Memory B cell (primary cell): ENCODE measurements at places on chromosomes 5 and 9.

DNA sequence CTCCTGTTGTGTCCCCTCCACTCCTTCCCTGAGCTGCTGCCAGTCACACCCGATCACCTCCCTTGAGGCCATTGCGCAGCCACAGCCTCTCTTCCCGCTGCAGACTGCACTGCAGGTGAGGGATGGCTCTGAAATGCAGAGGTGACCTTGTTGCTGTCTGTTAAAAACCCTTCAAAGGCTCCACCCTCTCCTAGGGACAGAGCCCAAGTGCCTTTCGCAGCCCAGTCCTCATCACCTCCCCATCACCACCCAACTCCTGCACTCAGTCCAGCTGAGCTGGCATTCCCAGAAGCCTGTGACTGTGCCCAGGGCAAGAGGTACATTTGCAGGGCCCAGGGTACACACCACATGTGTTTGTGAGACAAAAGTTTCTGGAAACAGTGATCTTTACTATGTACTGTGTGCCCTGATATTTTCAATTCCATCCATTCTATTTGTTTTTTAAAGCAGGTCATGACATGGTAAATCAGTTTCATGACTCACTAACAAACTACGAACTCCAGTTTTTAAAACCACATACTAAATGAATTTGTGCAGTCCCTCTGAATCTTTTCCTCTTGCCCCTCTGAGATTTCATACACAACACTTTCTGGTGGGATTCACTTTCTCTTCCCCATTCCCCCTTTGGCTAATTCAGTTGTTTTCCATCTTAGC lies 73.0 kb upstream of the SPOCK1 start:
- no peak for DNase-seq

GRCh38 chr5:146363161-146363874 lies 24.7 kb downstream of the POU4F3 start:
- DNase-seq: no peak

- no peak for DNase-seq
These were observed 1217.3 kb downstream of the PTPRD start for GRCh38 chr9:9395539-9395938.

DNA sequence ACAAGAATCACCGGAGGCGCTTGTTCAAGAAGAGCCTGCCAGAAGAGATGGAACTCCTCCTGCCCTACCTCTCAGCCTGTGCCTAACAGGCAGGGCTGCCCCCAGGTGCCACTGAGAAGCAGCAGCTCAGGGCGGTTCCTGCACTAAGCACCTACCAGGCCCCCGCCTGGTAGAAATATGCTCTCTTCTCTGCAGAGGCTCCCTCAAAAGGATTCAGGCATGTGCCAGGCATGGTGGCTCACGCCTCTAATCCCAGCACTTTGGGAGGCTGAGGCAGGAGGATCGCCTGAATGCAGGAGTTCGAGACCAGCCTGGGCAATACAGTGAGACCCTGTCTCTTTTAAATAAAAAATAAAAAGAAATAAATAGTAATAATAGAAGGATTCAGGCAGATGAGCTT lies 6.0 kb downstream of the VDAC1 start:
- DNase-seq: no peak

- no peak for DNase-seq
These were observed 149.6 kb downstream of the TTLL11 start for GRCh38 chr9:121943463-121943862.

DNA sequence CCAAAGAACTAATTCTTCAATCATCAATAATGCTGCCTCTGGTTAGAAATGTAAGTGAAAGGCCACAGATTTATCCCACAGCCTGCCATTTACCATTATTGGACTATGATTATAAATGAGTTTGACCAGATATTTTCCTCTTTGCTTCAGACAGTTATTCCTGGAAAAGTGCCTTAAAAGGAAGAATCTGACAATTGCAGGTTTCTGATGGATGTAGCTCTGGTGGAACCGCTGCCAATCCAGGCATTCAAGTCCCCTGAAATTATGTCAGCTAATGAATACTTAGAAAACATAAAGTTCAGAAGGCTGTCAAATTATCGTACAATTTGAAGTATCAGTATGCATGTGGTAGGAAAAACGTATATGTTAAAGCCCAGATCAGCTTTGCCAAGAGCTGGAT lies 78.2 kb upstream of the NR4A3 start:
- DNase-seq: no peak

GRCh38 chr9:121609822-121610637 lies 41.4 kb upstream of the DAB2IP start:
- DNase-seq: no peak

GRCh38 chr9:118236625-118237024 lies 532.4 kb downstream of the TLR4 start:
- DNase-seq: no peak

- no peak for DNase-seq
These were observed 106.4 kb downstream of the AUH start for GRCh38 chr9:91255327-91255726.

DNA sequence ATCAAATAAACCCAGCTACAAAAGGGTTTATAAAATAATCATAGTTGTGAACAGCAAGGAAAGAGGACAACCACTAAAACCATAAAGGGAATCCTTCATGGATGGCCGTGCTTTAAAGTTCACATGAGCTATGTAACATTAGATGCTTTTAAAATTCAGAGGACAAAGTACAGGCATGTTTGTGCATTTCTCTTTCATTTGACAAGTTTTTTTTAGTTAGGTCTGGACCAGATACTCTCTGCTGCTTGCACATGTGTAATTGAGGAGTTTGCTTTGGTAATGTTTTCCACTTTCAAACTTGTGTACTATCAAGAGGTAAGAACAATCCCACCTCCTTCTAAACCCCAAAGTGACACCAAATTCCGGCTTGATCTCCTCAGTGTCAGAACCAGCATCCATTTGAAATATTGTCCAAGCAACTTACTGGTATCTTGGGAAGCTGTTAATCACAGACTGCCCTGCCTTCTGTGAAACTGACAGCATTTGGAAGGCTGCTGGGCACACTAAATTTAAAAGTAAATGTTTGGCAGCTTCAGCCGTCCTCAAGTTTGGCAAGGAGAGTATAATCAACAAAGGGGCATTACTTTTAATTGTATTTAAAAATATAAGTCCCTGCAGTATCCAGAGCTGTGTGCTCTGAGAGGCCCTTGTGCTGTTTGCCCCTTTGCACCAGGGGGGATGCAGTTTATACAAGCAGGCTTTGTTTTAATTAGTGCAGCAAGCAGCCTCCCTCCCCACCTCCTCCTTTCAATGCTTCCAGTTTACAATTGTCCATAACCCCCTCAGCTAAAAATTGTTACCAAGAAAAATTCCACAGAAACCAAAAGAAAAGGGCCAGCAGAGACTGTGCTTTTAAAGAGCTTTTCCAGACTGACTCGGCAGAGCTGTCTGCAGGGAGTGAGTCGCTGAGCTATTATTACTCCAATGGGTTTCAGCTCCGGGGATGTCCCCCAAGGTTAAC lies 328.3 kb upstream of the MPDZ start:
- no peak for DNase-seq

DNA sequence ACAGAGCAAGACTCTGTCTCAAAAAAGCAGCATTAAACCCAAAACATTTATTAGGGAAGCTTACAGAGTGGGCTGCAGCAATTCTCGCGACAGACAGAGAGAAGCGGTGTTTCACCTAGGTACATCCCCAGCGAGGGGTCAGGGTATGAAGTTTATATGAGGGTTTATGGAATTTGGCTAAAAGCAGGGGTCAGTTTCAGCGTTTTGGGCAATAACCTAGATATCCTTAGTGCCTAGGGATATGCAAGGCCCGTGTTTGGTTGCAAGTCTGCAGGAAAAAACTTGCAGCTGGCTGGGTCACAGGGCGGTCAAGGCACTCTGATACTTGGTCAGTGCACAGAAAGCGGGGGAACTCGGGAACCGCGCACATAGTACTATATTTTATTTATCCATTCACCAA lies 649 bp upstream of the GLE1 start:
- no peak for DNase-seq

DNA sequence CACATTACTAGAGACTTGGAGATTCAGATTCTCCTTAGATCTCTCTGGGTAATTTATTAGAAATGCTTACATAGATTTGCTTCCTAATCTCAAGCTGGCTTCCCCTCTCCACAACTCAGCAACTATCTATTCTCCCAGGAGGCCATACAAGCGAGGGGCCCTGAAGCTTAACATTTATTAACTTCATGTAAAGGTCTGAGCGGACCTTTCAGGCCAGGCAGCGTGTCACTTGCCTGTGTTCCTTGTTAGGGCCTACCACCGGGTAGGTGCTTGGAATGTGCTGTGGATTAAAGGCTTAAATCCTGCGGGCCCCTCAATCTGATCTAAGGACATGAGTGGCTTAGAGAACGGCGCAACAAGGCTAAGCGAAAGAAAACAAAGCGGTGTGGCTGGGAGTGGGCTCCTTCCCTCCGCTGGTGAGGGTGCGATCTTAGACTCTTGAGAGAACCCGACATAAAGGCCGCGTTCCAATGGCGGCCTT lies 712 bp upstream of the HSPA4 start:
- no peak for DNase-seq

DNA sequence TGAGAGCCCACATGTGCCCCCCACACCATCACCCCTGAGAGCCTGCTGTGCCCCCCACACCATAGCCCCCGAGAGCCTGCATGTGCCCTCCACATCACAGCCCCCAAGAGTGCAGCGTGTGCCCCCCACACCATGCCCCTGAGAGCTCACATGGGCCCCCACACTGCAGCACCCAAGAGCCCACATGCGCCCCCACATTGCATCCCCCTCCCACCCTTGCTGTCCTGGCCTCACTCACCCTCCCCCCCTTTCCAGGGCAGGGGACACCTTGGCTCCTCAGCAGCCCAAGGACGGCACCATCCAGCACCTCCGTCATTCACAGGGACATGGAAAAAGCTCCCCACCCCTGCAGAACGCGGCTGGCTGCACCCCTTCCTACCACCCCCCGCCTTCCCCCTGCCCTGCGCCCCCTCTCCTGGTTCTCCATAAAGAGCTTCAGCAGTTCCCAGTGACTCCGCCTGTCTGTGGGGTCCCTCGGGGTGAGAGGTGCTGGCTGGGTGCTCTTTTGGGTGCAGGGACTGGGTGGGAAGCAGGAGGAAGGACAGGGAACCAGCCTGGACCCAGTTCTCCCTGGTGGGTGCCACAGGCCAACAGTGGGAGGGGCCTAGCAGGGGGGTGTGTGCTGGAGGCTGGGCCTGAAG lies 5.0 kb downstream of the LCN1 start:
- DNase-seq: no peak

DNA sequence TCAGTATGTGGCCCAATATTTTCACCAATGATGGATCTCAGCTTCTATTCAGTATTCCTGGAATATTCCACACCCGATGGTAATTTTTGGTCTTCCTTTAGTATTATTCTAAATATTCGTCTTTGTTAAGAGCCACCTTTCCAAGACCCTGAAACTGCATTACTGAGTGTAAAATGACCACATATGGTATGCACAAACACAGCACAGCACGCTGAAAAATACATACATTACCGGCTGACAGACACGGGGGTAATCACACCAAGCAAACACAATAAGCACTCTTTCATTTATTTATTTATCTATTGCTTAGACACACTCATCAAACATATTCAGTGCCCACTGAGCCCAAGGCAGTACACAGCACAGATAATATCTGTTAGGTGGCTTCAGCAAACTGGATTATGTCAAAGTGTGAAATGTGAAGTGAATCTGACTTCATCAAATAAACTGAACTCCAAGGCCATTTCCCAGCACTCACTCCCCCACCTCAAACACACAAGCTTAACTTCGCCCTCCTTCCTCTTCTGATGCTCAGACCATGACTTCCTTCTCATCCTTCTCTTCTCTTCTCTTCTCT lies 1637.8 kb upstream of the C9orf72 start:
- no peak for DNase-seq

DNA sequence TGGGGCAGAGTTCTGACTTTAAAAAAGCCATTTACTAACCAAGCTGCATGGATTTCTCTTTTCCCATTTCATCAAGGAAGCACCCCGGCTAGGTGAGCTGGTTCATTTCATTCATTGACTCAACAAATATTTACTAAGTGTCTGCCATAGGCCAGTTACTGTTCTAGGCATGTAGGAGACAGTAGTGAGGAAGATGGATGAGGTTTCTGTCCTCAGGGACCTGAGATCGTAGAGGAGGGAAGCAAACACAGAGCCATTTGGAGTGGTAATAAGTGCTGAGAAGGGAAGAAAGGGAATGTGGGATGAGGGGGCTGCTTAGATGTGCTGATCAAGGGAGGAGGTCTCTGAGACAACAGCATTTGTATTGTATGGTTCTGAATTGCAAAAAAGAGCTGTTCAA lies 120.4 kb downstream of the C9orf152 start:
- no peak for DNase-seq

DNA sequence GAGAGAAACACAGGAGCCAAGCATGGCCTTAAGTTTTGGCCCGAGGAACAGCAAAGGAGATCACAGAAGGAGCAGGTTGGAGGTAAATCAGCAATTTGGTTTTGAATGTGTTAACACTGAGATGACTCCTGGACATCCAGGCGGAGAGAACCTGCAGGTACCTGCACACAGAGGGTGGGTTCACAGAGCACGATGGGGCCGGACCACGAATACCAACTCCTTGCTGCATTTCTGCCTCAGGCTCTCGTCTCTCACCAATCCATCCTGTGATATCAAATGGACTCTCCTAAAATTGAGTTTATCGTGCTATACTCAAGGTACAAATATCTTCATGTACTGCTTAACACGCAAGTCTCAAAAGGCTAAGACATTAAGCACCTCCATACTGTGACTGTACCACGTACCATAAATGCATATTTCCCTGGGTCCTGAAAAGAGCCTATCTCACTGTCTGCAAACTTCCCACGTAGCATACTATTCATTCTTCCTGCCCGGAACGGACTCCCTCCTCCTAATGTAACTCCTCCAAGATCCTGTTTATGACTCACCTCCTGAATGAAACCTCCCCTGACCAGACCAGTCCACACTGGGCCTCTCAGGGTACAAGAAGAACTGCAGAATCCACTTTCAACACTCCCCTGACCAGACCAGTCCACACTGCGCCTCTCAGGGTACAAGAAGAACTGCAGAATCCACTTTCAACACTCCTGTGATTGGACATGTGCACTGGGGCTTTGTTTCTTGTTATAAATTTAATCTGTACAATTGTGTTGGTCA lies 380.8 kb upstream of the RFX3 start:
- no peak for DNase-seq

DNA sequence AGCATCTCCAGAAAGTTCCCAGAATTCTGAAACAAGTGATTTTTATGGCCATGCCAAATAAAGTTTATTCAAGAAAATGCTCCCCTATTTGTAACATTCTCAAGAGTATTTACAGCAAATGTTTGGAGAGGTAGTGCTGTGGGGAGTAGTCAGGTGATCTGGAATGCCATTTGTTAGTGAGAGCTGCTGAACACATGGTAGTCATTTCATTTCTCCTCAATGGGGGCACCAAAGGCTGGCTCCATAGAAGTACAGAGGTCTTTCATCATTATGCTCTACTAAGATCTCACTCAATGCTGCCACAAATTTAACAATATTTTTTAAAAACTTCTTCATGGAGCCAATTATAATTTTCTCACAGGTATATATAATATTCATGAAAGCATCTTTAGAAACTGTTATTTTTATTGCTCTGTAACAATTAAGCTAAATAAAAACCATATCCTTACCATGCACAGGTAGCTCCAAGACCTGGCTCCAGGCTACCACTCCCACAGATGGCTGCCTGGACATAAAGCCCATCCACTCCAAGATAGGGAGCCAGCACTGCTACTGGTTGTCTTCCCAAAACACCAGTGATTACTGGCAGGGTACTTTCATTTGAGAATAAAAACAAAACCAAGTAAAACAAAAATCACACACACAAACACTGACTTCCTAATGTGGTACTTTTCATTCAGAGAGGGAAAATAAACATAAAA lies 200.8 kb downstream of the PLK2 start:
- no peak for DNase-seq

- no peak for DNase-seq
These were observed 71.5 kb downstream of the GADD45G start for GRCh38 chr9:89676281-89676680.

GRCh38 chr5:143481697-143482531 lies 78.4 kb upstream of the NR3C1 start:
- DNase-seq: no peak
